Sigmoid colon (tissue), 7 donors: ENCODE measurements at places on chromosomes 5 and 9. TPM values are rescaled to one million over a fixed set of nuclear protein-coding genes. Genes with fewer than 3 reads are reported as not detected.

The CCDC127 gene
- total RNA-seq, result 6.7 TPM

The DPYSL3 gene
- total RNA-seq, result 149 TPM

The RASGRF2 gene
- 9.5 TPM for total RNA-seq

The PDE4D gene
- 263 TPM for total RNA-seq

The KCNN2 gene
- 3.6 TPM for total RNA-seq

The FAM200C gene
- 4.3 TPM for total RNA-seq

The PIP5KL1 gene
- 2.9 TPM for total RNA-seq

The PCDHGA2 gene
- total RNA-seq, result 4.9 TPM

The C7 gene
- total RNA-seq, result 267 TPM

The ANKRD31 gene
- 0.28 TPM for total RNA-seq

The SLC46A2 gene
- total RNA-seq, result 0.36 TPM

The CCL21 gene
- total RNA-seq, result 61.6 TPM
